A673 (cell line): ENCODE measurements at places on chromosomes 2 and 18.

DNA sequence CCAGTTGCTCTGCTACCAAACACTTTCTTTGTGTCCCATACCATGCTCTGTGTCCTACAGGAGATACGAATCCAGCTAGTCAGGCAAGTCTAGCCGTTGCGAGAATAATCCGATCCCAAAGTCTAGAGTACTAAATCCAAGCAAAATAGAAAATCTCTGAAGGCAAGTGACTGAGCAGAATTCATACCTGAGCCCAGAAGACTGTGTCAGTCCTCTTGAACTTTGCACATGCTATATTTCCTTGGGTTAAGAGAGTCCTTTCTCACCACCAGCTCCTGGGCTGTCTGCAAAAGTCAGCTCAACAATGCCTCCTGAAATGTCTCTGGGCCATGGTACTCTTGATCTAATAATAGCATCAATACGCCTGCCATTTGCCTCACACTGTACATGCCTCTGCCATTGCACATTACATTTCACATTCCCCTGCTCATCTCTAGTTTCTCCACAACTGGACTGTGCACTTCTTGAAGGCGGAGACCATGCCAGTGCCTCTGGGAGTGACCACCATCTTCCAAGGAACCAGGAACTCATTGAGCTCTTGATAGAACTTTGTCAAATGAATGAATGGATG is 265.8 kb upstream of the ID2 start:
- DNase-seq, result no peak

DNA sequence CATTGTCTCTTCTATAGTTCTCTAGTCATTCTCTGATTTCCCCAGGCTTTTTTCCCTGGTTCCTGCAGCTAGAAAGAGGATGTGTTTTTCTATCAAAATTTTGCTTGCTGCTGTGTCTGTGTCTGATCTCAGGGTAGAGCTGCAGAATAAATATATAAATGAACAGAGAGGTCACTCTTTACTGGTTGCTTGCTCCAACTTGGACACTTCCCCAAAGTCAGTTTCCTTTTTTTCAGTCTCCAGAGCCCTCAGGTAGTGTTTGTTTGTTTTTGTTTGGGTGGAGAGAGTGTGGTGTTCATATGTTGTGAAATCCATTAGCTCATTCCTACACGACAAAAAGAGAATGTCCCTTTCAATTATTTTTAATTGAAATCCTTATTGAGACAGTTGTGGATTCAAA is 85.8 kb downstream of the CERS6 start:
- no peak for DNase-seq

DNA sequence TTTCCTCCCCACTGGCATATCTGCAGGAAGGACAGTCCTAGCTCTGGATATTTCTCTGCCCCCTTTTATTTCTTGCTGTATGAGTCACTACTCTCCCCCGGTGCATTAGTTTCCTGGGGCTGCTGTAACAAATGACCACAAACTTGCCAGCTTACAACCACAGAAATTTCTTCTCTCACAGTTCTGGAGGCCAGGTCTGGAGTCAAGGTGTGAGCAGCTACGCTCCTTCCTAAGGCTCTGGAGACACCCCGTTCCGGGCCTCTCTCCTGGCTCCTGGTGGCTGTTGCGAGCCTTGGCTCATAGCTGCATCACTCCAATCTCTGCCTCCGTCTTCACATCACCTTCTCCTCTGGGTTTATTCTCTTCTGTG is 34.1 kb downstream of the PTPRM start:
- DNase-seq, result no peak

DNA sequence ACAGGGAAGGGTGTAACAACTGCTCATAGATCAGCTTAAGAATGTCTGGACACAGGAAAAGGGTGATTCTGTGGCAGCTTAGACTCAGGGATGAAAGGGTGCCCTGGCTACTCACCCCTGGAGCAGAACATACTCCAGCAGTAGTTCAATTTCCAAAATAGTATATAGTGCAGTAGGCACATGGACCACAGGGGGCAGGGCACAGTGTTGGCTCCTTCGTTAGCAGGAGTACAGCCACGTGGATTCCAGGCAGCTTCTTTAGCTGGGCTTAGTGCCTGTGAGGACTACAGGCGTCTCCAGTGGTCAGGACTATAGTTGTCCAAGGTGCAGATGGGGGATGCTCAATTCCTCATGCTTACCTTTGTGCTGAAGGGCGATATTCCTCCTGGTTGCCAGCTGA is 277.5 kb upstream of the DDX18 start:
- DNase-seq, result no peak

GRCh38 chr2:10245661-10246060 is 57.0 kb upstream of the HPCAL1 start:
- DNase-seq, result no peak

DNA sequence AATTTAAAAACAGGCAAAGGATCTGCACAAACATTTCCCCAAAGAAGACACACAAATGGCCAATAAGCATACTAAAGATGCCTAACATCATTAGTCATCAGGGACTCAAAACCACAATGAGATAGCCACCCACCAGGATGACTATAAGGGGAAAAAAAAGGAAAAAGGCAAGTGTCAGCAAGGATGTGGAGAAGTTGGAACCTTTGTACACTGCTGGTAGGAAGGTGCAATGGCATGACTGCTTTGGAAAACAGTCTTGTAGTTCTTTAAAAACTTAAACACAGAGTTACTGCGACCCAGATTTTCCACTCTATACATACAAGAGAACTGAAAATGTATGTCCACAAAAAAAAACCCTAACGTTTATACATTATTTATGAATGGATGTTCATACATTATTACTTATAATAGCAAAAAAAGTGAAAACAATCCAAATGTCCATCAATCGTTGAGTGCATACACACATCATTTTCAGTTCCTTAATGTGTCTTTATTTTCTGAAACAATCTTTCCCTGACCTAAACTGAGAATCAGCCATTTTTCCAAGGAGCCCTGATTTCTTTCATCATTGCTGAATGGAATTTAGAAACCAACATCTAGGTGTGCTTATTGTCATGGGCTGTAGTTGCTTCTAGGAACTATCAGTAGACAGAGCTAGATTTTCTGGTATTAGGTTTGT is 64.7 kb upstream of the TLK1 start:
- peak; percentile 63 for DNase-seq

GRCh38 chr18:12288403-12288755 is 19.7 kb upstream of the TUBB6 start:
- DNase-seq, result no peak

DNA sequence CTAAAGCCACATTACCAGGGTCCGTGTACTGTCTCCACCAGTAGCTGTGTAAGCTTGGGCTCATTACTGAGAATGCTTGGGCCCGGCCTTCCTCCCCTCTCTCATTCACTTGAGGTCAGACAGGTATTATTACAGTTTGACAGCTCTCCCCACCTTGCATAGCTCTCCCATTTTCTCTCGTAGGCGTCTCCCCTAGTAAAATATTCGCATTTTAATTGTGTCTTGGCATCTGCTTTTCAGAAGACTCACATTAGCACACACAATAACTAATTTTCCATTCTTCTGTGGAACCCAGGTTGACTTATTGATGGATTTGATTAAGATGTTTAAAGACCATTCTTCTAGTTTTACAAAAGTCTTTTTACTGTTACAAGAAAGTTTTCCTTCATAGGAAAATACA is 71.1 kb upstream of the CYP20A1 start:
- no peak for DNase-seq

DNA sequence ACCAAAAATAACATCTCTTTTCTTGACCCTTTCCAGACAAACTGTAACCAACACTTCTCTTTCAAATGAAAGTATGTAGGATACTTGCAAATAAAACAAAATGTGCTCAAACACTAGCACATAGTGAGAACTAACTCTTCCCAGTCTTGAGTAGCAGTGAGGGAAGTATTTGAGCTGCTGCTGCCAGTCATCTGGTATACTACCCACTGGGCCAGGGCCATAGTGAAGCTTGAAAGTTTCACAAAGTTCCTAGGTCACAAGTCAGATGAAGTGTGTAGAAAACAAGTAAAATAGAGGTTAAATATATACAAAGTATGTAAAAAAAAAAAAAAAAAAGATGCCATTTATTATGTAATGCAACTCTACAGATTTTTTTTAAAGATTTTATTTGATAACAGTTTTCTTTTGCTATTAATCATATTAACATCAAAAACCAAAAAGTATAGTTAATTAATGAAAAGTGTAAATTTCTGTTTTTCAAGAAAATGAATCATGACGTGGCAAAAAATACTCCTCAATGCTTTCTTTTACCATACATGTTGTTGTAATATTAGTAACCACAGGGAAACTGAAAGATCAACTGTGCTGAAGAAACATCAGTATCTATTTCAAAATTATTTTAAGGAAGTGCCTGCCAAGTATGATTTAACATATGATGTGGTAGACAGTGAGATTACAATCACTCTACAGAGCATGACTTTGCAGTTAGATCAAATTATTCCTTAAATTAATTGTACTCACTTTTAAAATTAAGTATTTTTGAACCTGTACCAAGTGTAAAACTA is 21.6 kb upstream of the TRIB2 start:
- no peak for DNase-seq

GRCh38 chr18:73421010-73421409 is 553.2 kb upstream of the NETO1 start:
- no peak for DNase-seq

- DNase-seq, result no peak
These were observed 140.7 kb downstream of the ESCO1 start for GRCh38 chr18:21459706-21460286.

DNA sequence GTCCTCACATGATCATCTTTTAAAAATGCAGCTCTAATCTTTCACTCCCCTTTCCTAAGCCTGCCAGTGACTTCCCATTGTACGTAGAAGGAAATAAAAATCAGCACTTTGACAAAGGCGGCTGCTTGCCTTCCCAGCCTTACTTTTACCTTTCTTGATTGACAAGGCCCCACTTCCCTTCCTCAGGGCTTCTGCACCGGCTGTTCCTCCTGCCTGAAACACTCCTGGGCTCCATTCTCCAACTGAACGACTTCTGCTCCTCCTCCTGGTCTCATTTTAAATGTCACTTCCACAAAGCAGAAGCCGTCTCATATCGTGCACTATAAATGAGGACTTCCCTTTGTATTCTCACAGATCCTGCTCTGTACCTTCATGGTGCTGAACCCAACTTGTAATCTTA is 56.1 kb downstream of the OSBPL6 start:
- DNase-seq, result no peak

DNA sequence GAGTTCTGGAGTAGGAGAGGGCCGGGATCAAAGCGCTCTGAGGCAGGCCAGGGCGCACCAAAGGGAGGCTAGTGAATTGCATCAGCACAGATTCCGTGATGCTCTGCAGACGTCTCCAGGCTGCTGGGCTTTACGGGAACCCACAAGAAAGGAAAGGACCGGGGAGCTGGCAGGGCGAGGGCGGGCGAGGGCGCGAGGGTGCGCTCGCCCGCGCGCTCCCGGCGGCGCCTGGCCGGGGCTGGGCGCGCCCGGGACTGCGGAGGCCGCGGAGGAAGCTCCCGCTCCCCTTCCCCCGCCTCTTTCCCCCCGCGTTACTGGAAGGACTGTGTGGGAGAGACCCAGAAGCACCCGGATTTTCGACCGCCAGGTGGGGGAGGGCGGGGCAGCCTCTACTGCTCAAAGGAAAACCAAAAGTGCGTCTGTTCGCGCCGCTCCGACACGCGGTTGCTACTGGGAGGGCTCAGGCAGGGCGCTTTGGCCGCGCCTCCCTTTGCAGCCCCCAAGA is 2.4 kb upstream of the FOSL2 start:
- peak; percentile 80 for DNase-seq

DNA sequence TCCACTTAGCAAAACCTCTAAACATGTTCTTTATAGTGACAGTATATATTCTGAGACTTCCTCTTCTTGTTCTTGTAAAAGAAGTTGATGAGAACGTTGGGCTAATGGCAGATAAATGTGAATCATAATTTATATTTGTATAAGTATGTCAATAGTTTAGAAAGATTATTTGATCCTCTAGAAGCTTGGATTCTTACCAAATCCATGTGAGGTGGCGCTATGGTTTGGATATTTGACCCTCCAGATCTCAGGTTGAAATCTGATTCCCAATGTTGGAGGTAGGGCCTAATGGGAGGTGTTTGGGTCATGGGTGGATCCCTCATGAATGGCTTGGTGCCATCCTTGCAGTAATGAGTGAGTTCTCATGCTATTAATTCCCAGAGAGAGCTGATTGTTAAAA is 29.8 kb upstream of the SCN1A start:
- DNase-seq, result no peak

DNA sequence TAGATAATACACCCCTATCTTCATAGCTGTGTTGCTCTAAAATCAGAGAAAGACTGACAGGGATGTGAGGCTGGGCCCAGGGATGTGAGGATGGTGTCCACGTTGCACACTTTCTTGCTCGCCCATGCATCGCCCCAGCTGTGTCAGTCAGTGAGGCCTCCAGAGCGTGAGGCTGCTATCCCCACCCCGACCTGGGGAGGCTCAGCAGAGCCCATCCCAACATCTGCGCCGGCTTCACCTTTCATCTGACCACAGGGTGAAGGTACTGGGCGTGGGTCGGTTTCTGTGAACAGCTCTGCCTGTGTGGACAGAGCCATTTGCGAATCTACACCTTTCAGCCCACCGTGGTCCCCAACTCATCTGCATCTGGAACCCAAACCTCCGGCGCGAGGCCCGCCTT is 255.7 kb downstream of the HDAC4 start:
- no peak for DNase-seq

- DNase-seq, result no peak
These were observed 57.5 kb upstream of the FN1 start for GRCh38 chr2:215493376-215493775.

DNA sequence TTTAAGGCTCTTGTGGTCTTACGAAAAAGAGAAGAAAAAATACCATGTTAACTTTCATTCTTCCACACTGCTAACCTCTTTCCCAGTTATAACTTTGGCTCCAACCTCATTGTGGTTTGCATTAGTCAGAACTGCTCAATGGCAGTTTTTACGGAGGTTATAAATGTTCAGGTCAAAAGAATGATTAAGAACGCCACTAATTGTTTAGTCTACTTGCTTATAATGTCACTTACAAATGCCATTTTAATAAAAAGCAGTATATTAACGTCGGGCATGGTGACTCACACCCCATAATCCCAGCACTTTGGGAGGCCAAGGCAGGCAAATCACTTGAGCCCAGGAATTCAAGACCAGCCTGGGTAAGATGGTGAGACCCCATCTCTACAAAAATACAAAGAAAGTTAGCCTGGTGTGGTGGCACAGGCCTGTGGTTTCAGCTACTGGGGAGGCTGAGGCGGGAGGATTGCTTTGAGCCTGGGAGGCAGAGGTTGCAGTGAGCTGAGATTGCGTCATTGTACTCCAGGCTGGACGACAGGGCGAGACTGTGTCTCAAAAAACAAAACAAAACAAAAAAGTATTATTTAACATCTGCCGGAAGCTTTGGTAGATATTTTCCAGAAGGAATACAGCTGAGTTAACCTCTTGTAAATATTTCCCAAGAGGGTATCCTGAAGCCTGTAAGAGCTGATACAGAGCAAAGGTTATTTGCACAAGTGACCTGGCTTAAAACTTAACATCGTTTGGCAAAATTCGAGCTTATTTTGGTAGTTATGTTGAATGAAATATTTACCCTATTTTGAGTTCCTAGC is 5.1 kb downstream of the AGPS start:
- peak; percentile 23 for DNase-seq

- DNase-seq, result no peak
These were observed 2110.3 kb upstream of the CELF4 start for GRCh38 chr18:39675906-39676305.
